ENCODE measurements at places on chromosomes 2 and 18.

- DNase-seq = no peak
These were observed 105.5 kb downstream of the BCL11A start for GRCh38 chr2:60447943-60448342.

- no peak for DNase-seq
These were observed 24.9 kb downstream of the CCBE1 start for GRCh38 chr18:59672235-59672711.

DNA sequence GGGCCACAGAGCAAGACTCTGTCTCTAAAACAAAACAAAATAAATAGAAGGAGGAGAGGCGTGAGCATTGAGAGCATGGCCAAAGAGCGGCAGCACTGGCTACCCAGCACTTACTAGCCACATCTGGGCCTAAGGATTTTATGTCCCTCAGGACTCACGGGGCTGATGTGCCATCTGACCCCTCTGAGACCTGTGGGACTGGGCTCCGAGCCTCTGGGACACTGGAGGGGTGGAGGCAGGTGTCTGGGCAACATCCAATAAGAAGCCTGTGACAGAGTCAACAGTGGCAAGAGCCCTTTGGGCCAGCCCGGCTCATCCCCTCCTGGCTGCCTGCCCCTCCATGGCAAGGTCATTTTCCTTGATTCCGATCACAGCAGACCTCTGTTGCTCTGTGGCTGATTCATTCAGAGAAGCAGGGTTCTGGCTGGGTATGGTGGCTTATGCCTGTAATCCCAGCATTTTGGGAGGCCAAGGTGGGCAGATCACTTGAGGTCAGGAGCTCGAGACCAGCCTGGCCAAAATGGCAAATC lies 60.7 kb downstream of the RRM2 start:
- DNase-seq = no peak

DNA sequence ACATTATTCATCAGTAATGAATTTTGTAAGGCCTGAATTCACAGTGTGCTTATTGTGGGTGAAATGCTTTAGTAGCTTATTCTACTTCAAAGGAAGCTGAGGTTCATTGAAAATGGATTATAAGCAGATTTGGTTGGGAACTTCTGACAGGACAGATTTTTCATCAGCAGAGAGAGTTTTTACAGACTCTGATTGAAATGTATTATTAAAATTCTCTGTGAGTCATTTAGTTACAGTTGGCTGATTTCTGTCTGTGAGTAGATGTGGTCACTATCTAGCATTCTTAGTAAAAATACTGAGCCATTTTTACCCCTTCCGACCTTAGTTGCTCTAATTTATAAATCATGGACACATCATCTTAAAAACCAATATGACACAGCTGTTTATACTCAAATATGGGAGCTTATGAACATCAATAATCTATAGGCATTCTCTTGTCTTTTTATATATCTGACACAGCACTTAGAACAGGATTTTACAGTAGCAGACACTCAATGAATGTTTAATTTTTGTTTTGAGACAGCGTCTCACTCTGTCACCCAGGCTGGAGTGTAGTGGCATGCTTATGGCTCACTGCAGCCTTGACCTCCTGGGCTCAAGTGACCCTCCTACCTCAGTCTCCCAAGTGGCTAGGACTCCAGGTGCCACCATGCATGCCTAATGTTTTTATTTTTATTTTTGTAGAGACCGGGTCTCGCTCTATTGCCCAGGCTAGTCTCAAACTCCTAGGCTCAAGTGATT lies 239.6 kb downstream of the BABAM2 start:
- no peak for DNase-seq

GRCh38 chr2:77028032-77028600 lies 494.1 kb downstream of the LRRTM4 start:
- DNase-seq = no peak

- DNase-seq = no peak
These were observed 29.8 kb downstream of the B3GNT7 start for GRCh38 chr2:231425291-231425810.

GRCh38 chr2:11977766-11978524 lies 231.5 kb downstream of the LPIN1 start:
- no peak for DNase-seq

DNA sequence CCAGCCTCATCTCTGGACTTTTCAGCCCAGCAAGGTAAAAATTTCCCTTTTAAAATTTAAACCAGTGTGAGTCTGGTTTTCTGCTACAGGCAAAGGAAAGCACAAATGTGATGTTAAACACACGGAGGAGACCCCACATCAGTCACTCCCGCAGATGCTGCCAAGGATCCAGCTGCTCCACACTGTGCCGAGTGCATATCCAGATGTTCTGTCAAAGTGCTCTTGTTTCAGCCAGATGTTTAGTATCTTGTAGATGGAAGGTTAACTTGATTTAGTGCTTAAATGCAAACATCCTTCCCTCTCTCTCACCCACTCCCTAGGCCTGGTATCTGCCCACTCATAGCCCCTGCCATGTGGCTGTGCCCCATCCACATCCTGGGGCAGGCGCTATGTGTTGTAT lies 15.8 kb upstream of the ATOH8 start:
- DNase-seq = no peak

DNA sequence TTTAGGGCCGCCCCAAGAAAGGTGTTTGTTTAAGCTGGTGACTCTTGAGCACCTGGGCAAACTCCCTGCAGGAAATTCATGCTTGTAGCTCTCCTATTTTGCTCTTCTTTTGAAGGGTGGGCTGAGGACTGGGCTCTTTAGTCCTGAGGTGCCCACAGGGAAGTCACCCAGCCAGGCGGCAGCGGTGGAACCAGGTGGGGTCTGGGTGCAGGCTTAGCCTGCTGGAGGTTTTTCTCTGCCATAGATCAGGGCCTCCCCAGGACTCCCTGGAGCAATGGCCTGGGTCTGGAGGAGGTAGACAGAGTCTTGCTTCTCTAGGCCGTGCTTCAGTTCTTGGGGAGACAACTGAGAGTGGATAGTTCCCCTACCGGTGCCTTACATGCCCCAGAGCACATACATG lies 99.9 kb downstream of the CLIP4 start:
- no peak for DNase-seq

GRCh38 chr2:147519178-147519577 lies 325.7 kb upstream of the ACVR2A start:
- no peak for DNase-seq

DNA sequence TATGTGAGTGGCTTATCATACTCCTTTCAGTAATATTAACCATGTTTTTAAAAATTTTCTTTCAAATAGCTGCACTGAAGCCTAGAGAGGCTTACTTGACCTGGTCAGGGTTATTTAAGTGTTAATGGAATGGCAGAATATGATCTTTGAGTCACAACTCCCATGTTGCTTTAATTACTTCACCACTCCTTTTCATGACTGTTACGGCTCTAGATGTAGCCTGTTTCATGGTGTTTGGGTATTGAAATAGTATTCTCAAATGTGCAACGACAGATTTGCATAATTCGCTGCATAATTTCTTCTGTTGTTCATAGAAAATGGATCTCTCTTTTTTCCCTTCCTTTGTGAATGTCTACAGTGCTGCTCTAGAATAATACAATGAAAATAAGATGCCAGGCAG lies 51.6 kb upstream of the PLA2R1 start:
- no peak for DNase-seq

GRCh38 chr2:254241-254640 lies 9.6 kb downstream of the SH3YL1 start:
- no peak for DNase-seq

- DNase-seq = no peak
These were observed 542.8 kb upstream of the ID2 start for GRCh38 chr2:8138923-8139667.

DNA sequence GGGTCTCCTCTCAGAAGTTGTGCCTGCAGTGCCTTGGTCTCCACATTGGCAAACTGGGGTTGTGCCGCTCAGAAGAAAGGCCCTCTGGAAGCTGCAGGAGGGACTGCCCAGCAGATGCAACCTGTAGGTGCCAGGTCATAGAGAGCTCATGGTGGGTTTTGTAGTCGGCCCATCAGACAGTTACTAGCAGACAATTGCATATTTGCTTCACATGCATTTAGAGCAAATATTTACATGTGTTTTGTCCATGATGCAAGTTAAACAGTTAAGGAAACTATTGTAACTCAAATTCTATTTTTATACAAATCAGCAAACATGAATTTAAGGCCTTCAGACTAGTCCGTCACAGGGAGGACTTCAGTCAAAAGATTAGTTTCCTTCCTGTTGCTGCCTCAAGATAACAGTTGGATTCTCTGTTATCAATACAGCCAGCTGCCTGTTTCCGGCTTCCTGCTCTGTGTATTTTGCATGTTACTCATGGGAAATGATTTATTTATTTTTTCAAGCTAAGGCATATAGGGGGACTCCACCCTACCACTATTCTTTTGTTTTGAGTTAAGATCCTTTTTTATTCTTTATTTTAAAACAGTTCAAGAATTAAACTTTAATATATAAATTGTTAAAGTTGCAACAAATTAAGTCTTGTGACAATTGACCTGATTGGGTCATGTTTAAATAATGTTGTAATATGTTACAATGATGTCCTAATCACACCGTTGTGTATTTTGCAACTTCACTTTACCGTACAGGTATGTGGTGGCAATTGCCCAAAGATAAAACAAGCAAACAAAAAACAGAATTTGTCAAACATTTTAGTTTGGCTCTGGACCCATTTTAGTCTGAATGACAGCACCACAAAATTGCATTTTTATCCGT lies 133.5 kb downstream of the SPTBN1 start:
- DNase-seq = peak; percentile 45

- DNase-seq = no peak
These were observed 225.0 kb downstream of the SUCLG1 start for GRCh38 chr2:84234103-84234502.

GRCh38 chr18:44682201-44682870 lies 1.6 kb downstream of the SETBP1 start:
- no peak for DNase-seq

DNA sequence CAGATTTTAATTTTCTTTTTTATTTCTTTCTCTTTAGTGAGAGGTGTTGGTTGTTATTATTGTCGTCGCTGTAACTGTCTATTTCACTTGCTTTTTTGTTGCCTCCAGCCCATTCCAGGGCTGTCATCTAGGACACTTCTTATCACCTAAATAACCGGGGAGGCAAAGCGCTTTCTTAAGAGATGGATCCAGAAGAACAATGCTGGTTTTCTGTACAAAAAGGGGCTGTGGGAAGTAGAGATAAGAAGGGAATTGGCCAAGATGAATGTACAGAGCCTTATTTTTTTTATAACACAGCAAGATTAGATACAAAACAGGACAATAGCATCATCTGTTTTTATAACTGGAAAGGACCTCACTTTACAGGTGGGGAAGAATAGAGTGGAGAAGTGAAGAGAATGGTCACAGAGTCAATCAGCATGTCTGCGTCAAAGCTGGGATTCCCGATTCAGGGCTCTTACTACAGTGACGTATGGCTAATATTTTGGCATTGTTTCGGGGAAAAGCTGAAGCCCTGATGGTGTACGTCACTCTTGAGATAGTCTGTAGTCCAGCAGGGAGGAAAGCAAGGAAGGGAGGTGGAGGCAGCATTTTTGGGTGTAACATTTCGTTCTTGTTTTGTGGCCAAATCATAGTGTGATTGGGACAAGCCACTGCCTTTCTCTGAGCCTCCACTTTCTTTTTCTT lies 23.2 kb downstream of the IL1B start:
- no peak for DNase-seq

- no peak for DNase-seq
These were observed at the start of gene CRYBA2 for GRCh38 chr2:218993345-218994315. Gene CRYBA2 (minus strand): TSS chr2:218993422. CDS start chr2:218993176, 246 bp downstream.

DNA sequence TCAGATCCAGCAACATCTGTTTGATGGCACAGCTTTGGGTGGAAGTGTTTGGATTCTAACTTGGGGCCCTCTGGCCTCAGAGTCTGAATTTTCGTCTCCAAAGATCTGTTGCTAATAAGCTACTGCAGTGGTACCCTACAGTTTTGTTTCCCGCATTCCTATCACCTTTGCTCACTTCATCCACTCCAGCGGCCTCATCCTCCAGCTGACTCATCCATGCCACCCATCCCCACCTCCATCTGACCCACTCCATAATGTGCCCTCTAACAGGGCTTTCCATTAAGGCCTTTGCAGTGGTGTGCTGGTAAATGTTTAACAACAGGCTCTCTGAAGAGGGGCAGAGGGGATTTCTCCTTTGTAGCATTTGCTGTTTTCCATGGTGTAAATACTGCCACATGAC lies 225.5 kb downstream of the TGIF1 start:
- no peak for DNase-seq

DNA sequence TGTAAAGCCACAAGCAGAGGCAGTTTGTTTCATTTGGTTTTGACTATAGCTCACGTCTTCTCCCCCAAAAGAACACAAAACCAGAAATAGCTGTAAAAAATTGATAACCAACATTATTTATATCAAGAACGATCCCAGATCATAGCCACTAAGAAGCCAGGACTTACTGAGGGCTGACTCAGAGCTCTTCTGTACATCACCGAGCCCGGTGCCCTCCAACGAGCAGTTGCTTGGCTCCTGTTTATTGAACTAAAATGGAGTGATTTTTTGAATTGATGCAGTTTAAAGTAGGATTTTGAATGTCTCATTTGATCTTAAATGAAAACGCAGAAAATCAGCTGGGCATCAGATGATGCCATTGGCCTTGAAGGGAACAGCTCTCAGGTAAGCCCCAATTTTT lies 343.3 kb downstream of the INSIG2 start:
- DNase-seq = no peak

- DNase-seq = no peak
These were observed 786.8 kb upstream of the ACVR2A start for GRCh38 chr2:147057892-147058490.

Data from activated T-cell treated with anti-CD3 and anti-CD28 coated beads, Interleukin-2, amount 50 U/mL, for 72 hours (primary cell).